ENCODE measurements at places on chromosomes 6 and 20.
A peak's percentile ranks its signal among the peaks of the same experiment; 100 is the strongest.

DNA sequence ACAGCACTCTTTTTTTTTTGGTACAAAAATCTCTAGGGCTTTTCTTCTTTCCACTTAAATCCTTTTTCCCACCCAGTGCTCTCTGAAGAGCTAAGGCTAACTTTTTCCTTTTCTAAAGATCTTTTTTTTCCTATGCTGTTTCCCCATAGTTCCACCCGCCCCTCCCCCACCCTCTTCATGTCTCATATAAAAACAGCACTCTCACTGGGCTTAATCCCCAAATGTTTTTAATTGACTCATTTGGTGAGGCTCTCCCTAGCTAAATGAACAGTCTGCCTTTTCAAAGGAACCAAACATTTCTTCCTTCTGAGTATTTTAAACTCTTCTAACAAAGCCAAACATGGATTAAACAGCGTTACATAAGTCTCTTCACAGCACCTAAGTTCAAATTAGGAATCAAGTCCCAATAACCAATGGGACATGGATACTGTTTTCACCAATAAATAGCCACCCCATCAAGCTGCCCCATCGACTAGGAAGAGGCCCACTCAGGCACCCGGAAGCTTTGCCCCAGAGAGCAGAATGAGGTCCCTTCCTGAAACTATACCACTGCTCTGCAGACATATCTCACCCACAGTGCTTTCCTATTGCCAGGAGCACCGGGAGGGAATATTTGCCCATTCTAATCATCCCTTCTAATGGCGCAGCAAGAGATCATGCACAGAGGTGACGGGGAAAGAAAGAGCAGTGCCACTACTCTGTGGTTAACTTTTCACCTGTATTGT is 63.7 kb downstream of the ATXN1 start:
- DNase-seq, result no peak

- DNase-seq, result no peak
Observed at GRCh38 chr6:166317261-166318212, 9.3 kb upstream of the PRR18 start.

DNA sequence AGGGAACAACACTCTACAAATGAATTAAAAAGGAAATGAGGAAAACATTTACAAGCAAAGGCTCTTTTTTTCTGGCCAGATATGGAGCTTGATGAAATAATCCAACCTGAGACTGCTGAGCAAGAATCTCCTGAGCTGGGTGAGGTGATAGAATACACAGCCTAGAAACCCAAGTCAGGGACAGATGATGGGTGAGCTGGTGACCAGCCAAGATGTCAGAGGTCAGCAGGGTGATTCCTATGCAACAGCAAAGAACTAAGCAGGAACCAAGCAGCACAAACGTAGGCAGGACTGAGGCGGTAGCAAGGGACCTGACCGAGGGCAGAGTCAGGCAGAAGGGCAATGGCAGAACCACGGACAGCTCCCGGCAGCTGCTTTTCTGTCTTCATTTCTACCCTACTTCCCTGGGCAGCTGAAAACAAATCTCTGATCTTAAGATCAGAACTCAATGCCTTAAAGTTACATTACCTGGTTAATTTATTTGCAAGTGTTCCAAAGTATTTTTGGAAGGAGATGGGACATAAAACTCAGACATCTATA is 75.1 kb downstream of the CDC40 start:
- no peak for DNase-seq

DNA sequence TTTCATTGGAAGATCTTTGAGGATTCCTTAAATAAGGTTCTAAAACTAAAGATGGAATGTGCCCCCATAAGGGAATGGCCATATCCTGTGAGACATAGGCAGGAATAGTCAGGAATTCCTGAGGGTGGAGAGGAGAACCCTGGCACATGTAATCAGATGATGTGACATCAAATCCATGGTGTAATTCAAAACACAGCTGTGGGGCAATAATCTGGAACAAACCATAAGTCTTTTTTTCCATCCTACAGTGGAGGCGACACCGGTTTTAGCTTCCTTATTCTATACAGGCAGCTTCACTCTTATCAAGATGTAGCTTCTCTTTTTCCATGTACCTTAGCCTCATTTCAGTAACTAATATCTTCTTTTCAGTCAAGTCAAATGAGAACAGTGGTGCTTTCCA is 133.6 kb upstream of the CITED2 start:
- DNase-seq, result no peak

- no peak for DNase-seq
Observed at GRCh38 chr20:63913768-63914167, 18.8 kb downstream of the DNAJC5 start.

DNA sequence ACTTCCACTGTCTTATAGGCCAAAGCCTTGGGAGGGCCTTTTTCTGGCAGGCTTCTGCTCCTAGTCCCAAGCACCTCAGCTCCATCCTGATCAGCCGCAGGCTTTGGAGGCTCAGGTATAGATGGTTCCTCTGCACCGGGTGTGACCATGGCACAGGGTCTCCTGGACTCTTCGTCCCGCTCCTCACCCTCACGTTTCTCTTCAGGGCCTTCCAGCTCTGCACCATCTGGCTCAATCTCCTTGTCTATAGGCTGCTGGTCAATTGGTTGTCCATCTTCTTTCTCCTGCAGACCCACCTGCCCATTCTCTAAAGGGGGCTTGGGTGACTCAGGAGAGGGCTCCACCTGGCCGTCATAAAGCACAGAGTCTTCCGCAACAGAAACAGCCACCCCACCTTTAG is 37.0 kb downstream of the BFSP1 start:
- DNase-seq, result no peak

- DNase-seq, result no peak
Observed at GRCh38 chr20:48672324-48672723, 155.5 kb downstream of the PREX1 start.

GRCh38 chr6:14806101-14806500 is 439.8 kb upstream of the JARID2 start:
- no peak for DNase-seq

- peak; percentile 46 for DNase-seq
Observed at GRCh38 chr6:3748208-3749066, 3.1 kb downstream of the PXDC1 start.

- DNase-seq, result no peak
Observed at GRCh38 chr6:140438346-140438735, 1063.9 kb upstream of the CITED2 start.

GRCh38 chr20:19889011-19889953 is 127.9 kb upstream of the NAA20 start:
- DNase-seq, result no peak

DNA sequence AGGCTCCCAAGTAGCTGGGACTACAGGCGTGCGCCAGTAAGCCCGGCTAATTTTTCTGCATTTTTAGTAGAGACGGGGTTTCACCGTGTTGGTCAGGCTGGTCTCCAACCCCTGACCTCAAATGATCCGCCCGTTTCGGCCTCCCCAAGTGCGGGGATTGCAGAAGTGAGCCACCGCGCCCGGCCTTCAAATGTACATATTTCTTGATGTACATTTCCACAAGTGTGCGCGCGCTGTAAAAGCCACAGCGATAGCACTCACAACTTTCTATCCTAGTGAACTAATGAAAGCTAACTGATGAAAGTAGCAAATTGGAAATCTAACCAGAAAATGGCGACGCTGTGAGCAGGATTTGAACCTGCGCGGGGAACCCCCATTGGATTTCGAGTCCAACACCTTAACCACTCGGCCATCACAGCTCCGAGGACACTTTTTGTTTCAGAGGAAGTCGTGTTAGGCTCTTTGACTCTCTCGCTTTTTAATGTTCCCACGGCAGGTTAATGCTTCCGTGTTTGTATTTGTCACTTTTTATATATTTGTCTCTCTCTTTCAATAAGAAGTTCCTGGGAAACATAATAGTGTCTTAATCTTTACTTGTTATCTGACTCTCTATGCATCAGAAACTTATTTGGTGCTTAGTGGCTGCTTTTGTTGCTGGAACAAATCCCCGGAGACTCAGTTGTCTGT is 199.4 kb upstream of the ZNF184 start:
- DNase-seq, result peak; percentile 75

DNA sequence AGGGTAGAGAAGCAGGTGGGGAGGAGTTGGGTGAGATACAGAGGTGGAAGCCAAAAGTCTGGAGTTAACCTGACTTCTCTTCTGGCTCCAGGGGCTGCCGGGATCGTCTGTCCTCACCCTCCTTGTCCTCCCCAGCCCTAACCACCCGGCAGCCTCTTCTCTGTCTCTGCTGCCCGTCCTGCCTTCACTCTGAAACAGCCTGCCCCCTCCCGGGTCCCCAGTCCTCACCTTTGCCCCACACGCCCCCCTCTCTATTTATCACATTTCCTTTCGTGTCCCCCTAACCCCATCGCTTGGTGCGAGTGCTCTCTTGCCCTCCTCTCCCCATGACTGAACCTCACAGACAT is 5.7 kb downstream of the RING1 start:
- DNase-seq, result no peak

GRCh38 chr6:128412680-128413079 is 107.7 kb downstream of the PTPRK start:
- no peak for DNase-seq

DNA sequence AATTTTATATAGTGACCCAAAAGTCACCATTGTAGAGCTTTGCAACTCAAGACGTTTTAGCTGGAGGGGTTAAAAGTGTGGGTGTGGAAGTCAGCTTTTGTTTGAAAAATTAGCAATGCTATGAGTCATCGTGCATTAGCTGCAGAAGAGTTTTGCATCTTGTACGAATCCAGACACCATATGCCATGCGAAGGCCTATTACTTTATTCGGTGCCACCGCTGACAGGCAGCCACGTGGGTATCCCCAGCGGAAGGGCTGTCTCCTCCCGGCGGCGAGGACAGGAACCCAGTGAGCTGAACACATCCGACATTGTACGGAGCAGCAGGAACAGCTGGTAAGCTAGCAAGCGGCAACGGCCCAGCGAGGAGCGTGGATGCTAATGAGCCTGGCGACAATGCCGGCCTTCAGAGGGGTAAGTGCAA is 84.4 kb downstream of the INSM1 start:
- DNase-seq, result peak; percentile 76

DNA sequence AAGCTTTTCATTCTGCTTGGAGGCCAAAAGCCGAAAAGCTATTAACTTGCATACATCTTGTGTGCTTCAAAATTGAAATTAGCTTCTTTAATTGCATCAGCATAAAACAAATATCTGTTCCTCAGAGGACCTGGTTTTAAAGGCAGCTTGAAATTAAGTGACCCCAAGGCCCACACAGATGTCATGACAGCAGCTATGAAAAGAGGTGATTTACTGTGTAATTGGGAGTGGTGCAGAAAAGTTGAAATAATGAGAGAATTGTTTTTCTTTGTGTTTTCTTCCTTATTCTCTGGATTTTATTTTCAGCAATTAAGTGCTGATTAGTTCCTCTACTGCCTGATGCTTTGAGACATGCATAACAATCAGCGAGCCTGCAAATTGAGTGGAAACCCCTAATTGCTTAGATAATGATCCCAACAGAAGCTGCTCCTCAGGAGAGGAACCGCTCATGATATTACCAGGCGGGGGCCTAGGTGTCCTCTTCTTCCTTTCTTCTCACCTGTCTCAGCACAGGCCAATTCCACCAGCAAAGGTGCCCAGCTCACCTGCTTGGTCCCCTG is 34.1 kb upstream of the GGTLC1 start:
- no peak for DNase-seq

- no peak for DNase-seq
Observed at GRCh38 chr6:161244725-161245124, 29.1 kb downstream of the AGPAT4 start.

DNA sequence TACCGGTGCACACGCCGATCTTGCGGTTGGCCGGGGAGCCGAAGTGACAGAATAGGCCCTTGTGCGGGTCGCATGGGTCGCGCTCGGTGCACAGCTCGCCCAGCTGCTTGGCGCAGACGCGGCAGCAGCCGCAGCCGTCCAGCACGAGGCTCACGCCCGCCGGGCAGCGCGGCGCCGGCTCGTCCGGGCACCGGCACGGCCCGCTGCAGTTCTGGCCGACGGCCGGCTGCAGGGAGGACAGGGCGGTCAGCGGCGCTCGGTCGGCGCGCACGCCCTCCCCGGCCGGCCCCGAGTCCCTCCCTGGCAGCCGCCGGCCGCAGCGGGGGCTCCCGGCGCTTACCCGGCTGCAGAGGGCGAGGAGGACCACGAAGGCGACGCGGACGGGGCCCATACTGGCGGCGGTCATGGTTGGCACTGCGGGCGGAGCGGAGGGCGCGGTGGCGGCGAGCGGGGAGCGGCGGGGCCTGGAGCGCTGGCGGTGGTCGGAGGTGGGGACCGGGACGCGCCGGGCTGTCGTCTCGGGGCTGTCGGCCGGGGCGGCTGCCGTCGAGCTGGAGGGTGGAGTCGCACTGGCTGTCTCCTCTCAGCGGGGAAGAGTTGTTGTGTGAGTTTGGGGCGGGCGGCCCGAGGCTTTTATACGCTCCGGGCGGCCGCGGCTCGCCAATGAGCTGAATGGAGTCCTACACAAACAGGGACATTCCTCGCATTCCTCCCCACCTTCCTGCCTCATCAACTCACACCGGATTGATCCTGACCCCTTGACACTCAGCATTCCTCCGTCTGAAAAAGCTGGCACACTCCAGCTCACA is at the start of gene CCN2:
CCN2 (minus strand) TSS at position 606 of the 809 bp plus-strand sequence; CDS start at position 406, 200 bp downstream.
- no peak for DNase-seq

- no peak for DNase-seq
Observed at GRCh38 chr20:40410028-40410427, 279.0 kb downstream of the MAFB start.

- no peak for DNase-seq
Observed at GRCh38 chr6:160081398-160081797, 40.2 kb upstream of the SLC22A1 start.

GRCh38 chr6:68597642-68598041 is 37.4 kb upstream of the ADGRB3 start:
- no peak for DNase-seq

- no peak for DNase-seq
Observed at GRCh38 chr6:12297363-12298016, 7.3 kb downstream of the EDN1 start.

DNA sequence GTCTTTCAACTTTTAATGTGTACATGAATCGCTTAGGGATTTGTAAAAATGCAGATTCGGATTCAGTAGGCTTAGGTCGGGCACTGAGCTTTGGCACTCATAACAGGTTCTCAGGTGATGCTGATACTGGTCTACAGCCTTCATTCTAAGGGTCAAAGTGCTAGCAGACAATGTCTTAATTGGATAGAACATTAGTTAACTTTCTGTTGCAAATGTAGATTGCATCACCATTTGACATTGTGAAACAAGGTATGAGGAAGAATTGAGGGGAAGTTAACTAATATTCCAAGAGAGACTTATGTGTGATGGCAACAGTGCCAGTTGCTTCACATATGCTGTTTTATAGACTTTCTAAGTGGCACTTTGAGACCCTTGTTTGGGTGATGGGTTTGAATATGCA is 86.9 kb downstream of the MLIP start:
- no peak for DNase-seq

GRCh38 chr6:3119040-3119723 is 671 bp downstream of the BPHL start:
- no peak for DNase-seq

- DNase-seq, result peak; percentile 48
Observed at GRCh38 chr6:108133594-108134179, 32.1 kb upstream of the NR2E1 start.

DNA sequence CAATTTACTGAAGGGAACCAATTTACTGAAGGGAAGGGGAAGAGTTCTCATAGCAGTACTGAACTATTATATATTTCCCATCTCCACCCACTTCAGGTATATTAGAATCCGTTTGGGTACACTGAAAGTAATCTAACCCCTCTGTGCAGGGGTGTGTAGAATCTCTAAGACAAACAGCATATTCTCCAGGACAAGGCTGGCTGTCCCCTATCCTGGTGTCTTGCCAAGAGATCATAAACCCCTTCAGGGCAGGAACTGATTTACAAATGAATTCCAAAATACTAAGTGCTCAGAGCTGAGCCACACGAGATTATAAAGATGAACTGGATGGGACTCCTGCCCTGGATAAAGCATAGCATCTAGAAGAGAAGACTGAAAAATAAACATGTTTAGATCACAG is 9.2 kb downstream of the ASF1A start:
- DNase-seq, result no peak

GRCh38 chr20:64053841-64054661 is 4.6 kb upstream of the SOX18 start:
- no peak for DNase-seq
